ENCODE measurements at places on chromosomes 6 and 20. TPM values are rescaled to one million over a fixed set of nuclear protein-coding genes. Genes with fewer than 3 reads are reported as not detected.

The ADAM33 gene
- 52.6 TPM for total RNA-seq

The LINC00237 gene
- total RNA-seq, result not detected

DNA sequence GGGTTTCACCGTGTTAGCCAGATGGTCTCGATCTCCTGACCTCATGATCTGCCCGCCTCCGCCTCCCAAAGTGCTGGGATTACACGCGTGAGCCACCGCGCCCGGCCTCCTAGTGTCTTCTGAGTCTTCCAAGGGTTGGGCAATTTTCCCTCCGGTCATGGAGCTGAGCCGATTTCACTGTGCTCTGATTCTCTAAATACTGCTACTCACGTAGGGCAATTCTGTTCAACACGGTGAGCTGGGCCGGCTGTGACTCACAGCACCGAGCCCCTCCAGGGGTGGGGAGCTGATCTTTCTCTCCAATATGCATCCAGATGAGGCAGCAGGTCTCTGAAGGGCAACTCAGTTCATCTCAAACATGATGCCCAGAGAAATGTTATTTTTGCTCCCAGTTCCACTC is 71.6 kb upstream of the CD93 start:
- DNase-seq, result no peak

DNA sequence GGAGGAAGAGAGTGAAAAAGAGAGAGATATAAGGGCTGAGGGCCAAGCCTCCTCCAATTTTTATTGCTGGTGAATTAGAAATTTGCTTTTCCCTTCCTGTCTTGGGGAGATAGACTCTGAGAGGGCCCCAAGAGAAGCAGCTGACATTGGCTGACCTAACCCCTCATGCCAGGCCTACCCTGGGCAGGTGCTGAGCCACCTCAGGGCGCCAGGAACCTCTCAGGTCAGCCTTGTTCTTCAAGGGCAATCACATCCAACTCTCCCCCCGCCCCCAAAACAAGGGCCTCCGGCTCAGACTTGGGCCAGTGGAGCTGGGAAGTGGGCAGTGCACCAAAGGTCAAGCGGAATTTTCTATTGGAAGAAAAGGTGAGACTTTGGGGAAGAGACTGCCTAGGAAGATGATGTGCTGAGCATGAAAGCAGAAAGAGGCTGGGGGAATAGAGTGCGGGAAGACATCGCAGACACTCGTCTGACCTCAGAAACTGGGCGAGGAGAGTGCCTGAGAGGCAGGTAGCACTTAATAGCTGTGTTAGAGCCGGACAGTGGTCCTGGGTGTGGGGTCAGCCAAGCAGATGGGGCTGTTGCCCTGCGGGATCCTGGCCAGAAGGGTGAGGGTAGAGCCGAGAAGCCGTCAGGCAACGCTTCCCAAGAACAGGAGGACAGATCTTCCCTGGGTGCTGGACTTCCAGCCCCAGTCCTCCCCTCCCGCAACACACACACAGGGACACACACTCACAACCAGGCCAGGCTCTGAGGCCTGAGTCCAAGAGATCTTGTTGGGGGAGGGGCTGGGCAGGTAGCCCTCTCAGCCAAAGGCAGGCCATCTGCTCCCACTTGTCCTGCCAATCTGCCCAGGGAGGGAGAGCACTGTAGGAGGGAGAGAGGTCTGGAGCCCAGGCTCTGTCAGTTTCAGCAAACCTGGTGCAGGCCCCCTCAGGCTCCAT is 3.7 kb upstream of the FASTKD5 start:
- DNase-seq, result no peak

The ERVFRD-1 gene
- 0.10 TPM for total RNA-seq

The FHL5 gene
- 1.8 TPM for total RNA-seq
